Stimulated activated CD8-positive, alpha-beta memory T cell treated with anti-CD3 and anti-CD28 coated beads, Interleukin-4, amount 100 ng/mL, for 24 hours (primary cell): ENCODE measurements at places on chromosomes 12 and 14.

- DNase-seq: no peak
Measured at GRCh38 chr12:30197392-30198057, 413.8 kb upstream of the TMTC1 start.

GRCh38 chr14:99824776-99825175 is 31.6 kb downstream of the EML1 start:
- no peak for DNase-seq

DNA sequence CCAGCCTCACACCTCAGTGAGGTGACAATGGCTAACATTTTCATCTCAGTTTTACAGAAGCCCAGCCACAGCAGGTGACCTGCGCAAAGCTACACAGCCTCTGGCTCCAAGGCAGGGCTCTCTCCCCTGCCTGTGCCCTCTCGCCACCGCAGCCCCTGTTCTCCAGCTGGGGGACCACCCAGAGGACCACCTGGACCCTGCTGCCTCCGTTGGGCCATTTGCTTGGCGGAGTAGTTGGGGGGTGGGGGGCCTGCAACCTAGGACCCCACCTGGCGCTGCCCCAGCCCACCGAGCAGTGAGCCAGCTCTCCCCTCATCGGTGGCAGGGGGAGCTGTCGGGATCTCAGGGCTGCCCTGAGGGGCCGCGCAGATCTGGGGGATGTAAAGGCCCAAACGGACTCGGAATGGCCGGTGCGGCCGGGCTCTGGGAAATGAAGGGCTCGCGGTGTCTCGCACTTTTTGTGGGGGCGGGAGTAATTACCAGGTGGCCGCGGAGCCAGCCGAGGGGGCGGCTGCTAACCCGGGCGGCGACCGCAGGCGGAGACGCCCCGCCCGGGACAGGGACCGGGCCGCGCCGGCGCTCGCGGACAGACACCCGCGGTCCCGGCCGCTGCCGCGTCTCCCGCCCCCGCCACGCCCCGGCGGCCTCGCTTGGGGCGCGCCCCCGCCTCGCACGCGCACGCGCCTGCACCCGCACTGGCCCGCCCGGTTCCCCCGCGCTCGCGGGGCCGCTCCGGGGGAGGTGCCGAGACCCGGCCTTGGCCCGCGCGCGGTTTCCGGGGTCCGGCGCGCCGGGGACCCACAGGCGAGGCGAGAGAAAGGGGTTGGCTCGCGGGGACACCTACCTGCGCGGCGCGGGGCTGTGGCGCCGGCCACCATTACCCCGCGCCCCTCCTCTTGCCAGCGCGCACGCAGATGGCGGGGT is 8.6 kb upstream of the GPR68 start:
- DNase-seq: no peak

- no peak for DNase-seq
Measured at GRCh38 chr14:99043756-99044155, 228.2 kb downstream of the BCL11B start.
